ENCODE measurements at places on chromosomes 6 and 20.

- DNase-seq, result no peak
Measured at GRCh38 chr20:17875106-17875980, 93.3 kb downstream of the SNX5 start.

DNA sequence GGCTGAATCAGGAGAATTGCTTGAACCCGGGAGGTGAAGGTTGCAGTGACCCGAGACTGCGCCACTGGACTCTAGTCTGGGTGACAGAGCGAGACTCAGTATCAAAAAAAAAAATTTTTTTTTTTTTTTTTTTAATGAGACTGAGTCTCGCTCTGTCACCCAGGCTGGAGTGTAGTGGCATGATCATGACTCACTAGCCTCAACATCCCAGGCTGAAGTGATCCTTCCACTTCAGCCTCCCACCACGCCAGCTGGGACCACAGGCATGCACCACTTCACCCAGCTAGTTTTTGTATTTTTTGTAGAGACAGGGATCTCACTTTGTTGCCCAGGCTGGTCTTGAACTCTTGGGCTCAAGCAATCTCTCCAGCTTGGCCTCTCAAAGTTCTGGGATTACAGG is 53.3 kb downstream of the MYO6 start:
- DNase-seq, result no peak

GRCh38 chr6:13239530-13240455 is 88.5 kb downstream of the TBC1D7 start:
- DNase-seq, result no peak

- DNase-seq, result no peak
Measured at GRCh38 chr6:161422710-161423680, 149.1 kb upstream of the AGPAT4 start.

- DNase-seq, result no peak
Measured at GRCh38 chr20:37668166-37668565, 25.7 kb upstream of the CTNNBL1 start.

DNA sequence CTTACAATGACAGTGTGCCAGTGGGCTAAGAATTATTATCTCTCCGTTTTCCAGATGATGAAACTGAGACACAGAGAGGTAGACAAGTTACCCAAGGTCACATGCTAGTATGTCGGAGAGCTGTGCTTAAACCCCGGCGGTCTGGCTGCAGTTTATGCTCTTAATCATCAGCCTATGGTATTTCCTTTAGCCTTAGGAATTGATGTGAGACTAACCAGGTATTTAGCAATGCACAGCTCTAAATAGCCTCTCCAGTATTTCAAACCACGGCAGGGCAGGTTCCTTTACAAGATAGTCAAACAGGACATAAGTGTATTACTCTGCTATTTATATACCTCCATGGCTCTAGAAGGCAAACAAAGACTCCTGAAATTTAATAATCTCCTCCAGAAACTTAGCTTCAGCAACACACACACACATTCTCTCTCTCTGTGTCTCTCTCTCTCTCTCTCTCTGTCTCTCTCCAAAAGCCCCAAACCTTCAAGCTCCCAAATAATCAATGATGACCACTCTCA is 142.0 kb upstream of the ZNF217 start:
- no peak for DNase-seq

All from stimulated activated CD4-positive, alpha-beta T cell treated with anti-CD3 and anti-CD28 coated beads, Interleukin-4, amount 100 ng/mL, for 1 hour (primary cell).